ENCODE measurements at places on chromosomes 2 and 18.

DNA sequence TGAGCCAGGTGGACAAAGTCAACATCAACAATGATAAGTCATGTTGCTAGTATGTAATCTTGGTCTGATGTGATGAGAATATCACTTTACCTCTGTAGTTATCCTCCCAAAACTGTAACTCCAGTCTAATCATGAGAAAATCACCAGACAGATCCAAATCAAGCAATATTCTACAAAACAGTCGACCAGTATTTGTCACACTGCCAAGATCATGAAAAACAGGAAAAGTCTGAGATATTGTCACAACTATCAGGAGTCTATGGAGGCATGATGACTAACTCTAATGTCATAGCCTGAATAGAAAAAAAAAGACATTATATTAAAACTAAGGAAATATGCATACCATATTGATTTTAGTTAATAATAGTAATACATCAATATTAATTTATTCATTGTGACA, 1883.3 kb upstream of the CELF4 start:
- DNase-seq, result no peak

DNA sequence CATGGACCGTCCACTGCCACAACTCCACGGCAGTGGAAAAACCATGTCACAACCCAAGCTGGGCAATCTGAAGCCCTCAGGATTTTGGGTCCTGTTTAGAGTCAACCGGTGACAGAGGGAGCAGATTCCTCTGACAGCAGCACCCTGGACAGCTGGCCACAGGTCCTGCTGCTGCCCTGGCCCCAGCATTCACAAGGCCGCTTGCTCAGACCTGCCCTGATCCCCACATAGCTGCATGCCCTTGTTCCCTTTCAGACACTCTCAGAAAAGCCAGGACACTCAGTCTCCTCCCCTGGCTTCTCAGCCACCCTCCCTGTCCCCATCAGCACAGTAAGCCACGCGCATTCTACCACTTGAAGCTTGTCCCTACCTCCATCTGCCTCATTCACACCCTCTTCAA, 1.6 kb downstream of the COPS9 start:
- no peak for DNase-seq

DNA sequence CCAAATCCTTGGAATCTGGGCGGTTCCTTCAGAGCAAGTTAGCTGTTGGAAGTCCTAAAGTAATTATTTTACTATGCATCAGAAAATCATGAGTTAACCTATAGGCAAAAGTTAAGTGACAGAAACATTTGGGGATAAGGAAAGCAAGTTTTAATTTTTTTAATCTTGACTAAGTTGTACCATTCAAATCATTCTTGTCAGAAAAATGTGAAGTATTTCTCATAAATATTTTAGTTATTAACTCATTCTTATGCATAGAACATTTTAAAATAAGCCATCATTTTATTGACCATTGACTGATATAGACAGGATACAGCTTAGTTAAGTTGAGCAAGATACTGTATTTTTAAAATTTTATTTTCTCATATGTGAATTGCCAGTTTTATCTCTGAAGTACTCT, 98.2 kb upstream of the FOSL2 start:
- no peak for DNase-seq

DNA sequence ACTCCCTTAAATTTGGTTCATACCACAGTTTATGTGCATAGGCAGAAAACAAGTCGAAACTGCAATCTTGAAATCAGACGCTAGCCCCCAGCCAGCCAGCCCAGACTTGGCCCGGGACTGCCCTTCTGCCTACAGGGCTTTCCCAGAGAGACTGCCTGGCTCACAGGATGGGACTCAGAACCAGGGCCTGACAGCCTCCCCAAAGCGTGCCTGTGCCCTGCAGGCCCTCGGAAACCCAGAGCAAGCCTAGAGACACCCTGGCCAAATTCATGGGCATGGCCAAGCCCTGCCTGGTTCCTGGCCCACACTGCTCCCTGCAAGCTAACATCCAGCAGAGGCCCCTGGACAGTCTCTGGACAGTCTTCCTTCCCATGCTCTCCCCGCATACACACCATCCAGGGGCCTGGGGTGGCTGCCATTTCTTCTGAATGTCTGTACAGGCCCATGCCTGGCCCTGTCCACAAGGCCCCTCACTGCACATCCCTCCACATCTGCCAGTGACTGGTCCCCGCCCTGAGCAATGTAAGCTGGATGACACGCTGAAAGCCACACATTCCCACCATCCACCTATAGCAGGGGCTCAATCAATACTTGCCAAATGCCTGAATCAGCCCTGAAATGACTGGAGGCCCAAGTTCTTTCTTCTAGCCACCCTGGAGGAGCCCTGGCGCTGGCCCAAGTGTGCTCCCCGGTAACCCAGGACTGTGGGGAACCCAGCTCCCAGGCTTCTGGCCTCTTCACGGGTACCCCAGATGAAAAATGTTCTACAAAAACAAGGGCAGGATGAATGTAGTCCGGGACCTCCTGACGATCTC, 73.1 kb downstream of the HDAC4 start:
- DNase-seq, result no peak

DNA sequence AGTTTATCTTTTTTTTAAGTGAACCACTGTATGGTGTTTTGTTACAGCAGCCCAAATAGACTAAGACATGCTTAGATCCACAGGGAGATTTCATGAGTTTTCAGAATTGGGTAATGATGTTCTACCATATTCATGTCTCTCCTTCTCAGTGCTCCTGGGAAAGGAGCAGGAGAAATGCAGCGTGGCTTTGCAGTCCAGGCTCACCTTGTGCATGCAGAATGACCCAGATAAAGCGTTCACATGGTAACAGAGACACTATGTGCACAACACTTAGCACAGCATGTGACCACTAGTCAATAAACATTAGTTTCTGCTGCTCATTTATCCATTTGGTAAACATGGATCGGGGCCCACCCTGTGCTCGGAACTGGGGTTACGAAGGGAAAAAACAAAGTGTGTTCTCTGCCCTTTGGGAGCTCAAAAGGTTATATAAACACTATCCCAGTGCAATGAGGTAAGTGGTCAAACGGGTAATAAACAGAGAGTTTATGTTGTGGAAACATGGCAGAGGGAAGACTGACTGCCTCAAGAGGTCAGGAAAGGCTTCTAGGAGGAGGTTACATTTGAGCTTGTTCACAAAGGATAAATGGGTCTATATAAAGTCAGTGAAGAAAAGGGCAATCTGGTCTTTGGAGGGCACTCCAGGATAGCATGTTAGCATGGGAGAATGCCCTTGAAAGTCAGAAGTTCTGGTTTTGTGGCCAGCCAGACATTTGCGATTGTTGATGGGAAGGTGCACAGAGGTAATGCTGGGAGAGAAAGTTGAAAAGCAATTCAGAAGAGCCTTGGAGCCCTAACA, 299.2 kb downstream of the TDRD15 start:
- DNase-seq, result no peak

DNA sequence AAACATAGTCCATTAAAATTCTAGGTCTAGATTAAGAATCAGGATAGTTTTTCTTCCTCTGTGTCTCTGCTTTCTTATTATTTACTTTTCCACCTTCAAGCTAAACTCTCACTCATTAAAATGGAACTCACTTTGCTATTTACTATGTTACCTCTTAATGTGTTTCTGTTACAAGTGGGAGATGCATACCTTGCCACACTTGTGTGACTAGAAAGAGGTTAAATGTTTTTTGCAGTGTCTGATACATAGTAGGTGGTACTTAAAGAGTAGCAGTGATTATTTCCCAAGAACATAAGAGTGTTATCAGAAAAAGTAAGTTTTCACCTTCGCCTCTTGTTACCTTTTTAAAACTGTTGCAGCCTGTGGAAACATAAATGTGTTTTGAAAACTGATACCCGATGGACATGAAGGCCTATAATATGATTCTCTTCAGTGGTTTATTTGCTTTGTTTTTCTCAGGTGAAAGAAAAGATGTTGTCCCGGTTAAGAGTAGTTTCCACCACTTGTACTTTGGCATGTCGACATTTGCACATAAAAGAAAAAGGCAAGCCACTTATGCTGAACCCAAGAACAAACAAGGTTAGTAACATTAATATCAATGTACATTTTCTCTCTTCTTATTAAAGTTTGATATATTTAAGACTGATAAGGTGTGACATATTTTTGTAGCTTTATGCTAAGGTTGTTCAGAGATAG, 16.6 kb downstream of the ME2 start:
- no peak for DNase-seq

- DNase-seq, result no peak
Measured at GRCh38 chr2:230413479-230413878, 2.5 kb upstream of the SP100 start.

Data from NCI-H1417 treated with DMSO at 0.1 percent for 48 hours (cell line).